ENCODE measurements at places on chromosomes 16 and 17. TPM values are rescaled to one million over a fixed set of nuclear protein-coding genes. Genes with fewer than 3 reads are reported as not detected.
A peak's percentile ranks its signal among the peaks of the same experiment; 100 is the strongest.

The GNG13 gene
- total RNA-seq, result not detected

The FBF1 gene
- total RNA-seq, result 31.5 TPM

The KRTAP4-6 gene
- not detected for total RNA-seq

GRCh38 chr16:78770353-78771091, 671.1 kb downstream of the WWOX start:
- peak; percentile 84 for DNase-seq

- peak; percentile 32 for DNase-seq
These were observed 6.6 kb downstream of the SLC22A31 start for GRCh38 chr16:89193576-89194293.

- DNase-seq, result no peak
These were observed 975 bp downstream of the SNX29 start for GRCh38 chr16:11977376-11978041.

DNA sequence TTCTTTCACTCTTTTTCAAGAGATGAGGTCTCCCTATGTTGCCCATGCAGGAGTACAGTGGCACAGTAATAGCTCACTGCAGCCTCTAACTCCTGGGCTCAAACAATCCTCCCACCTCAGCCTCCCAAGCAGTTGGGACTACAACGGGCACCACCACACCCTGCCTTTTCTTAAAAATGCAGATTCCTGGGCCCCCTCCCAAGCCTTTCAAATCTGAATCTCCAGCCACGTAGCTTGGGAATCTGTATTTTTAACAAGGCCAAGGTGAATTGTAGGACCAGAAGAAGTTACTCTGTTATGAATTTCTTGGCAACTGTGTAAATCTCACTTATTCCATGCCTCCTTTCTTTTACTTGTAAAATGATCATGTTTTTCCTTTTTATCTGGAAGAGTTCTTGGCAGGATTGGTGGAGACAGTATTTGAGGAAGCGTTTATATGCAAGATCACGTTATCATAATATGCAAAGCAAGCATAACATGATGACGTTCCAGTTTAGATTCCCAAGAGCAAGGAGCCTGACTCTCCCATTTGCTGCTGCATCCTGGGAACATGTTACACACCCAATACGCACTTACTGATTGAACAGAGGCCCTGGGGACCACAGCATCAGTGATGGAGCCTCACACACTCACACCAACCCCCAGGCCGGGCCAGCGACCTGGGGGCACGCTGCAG, 44.5 kb downstream of the LITAF start:
- DNase-seq, result no peak

DNA sequence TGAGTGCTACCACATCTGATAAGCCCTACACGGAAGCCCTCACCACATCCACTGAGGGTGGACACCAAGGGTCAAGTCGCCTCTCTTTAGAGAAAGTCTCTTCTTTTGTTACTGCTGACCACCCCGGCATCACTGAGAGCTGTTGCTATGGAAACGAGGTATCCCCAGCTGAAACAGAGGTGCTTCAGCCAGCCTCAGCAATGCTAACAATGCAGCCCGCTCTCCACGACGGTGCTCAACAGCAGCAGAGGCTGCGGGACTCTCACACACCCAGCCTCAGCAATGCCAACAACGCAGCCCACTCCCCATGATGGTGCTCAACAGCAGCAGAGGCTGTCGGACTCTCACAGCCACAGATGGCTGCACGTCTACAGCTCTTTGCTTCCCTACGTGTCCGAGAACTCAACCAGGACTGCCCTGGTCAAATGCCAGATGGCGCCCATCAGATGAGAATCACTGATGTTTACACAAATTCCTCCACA, 41.4 kb downstream of the VPS53 start:
- DNase-seq, result no peak

GRCh38 chr17:7363311-7363710, 8.4 kb downstream of the TMEM95 start:
- DNase-seq, result no peak

- peak; percentile 73 for DNase-seq
These were observed 65.0 kb downstream of the MMD start for GRCh38 chr17:55356434-55357328.
